ENCODE measurements at places on chromosomes 11 and 22.

DNA sequence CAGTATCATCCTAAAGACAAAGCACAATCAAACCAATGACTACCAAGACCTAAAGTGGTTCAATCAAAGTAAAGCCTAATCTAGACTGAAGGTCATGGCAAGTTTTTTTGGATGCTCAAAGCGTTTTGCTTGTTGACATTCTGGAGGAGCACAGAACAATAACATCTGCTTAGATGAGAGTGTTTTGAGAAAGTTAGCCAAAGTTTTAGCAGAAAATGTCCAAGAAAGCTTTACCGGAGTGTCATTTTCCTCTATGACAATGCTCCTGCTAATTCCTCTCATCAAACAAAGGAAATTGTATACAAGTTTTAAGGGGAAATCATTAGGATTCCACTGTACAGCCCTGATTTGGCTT is 256.9 kb upstream of the FAT3 start:
- DNase-seq: no peak

DNA sequence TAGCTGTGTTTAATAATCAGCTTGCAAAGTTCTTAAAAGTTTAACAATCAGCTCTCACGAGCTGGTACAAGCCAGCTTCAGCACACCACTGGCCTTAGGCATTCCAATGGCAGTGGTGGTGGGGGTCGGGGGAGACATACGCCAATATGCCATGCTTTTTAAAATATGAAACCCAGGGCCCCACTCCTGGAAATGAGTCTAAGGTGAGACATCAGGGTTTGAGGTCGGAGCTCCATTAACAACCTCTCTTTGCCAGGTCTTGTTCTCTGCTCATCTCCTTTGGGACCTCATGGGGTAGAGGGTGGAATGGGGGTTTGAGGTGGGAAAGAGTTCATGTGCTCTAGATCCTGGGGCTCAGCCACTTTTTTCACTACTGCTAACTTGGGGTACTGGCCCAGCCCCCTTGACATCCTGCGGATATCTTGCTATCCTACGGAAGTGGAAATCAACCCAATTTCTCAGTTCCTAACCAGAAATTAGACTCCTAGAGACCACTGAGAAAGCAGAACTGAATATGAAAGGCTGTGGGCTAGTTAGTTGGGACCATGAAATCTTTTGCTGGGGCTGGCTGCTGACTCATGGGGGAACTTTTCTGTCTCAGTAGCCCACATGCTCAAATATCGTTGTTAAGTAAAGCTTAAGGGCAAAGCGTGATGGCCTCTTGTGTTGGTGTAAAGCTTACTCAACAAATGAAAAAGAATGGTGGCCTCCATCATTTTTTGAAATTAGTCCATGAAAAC is 90.1 kb downstream of the PDHX start:
- DNase-seq: no peak

DNA sequence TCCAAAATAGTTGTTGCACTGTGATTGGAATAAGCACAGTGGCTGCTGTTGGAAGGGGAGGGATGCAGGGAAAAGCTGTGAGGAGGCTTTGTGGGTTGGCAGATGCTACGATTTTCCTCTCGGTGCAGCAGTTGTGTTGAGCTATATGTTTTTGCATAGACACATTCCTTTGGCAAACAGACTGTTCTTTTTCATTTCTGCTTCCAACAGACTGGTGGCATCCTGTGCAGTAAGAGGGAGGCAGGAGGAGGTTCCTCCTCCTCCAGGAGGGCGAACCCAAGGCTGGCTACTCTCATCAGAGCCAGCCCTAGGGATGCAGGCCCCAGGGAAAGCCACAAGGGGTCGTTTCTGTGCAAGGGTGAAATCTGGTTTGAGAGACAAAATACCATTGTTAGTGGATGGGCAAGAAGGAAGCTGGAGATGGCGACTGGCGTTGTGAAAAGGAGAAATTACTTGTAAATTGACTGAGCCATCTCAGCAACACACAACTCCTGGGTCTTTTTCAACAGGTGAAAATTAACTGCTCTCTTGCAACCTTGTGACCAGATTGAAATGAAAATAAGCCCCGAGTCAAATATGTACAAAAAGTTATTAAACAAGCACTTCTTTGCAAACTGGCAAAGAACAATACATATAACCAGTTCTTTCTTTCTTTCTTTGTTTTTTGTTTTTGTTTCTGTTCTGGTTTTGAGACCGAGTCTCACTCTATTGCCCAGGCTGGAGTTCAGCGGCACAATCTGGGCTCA is 26.5 kb upstream of the UBASH3B start:
- peak; percentile 76 for DNase-seq

DNA sequence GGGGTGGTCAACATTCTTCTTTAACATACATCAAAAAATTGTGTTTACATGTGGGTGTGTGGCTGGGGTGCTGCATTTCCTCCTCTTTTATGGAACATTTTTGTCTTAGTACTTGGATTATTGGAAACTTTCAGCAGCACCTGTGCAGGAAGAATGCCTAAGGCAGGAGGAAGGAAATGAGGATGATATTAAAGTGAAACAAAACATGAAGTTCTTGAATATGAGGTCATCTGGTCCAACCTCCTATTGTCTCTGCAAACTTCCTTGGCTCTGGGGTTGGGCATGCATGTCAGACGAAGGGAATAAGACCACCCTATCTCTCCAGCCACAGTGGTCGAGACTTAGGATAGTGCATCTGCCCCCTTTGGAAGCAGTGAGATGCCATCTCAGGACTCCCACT is 20.6 kb upstream of the OR9Q1 start:
- no peak for DNase-seq

DNA sequence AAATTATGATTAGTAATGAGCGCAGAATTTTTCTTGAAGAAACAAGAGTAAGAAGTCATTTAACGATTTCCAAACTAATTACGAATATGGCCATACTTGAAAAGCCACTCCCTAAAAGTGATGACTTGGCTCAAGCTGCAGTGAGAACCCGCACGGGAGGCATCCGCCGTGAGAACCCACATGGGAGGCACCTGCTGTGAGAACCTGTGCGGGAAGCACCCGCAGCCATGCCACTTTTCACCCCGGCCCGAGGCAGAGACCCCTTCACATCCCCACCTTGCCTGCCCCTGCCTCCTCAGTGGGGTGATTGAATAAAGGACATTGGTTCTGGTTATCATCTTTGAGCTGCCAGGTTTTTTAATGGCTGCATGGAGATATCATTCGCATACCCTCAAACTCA is 89.7 kb downstream of the BRD1 start:
- no peak for DNase-seq

DNA sequence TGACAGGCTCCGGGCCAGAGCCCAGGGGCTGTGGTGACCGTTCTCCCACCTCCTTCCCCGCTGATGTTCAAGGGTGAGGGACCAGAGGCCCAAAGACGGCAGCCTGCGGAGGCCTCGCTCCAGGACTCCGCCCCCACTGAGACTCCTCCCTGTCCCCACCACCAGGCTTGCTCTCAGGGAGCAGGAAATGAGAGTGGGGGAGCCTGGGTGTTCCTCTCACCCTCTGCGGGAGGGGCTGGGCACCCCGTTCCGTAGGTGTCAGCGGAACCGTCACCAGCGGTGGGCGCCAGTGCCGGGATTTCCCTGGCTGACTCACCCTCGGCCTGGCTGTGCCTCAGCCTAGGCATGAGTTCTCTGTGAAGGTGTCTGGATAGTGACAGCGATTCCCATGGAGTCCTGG is 15.7 kb downstream of the DAGLA start:
- peak; percentile 90 for DNase-seq

- DNase-seq: no peak
These were observed 53.6 kb downstream of the BCR start for GRCh38 chr22:23233752-23234408.

- DNase-seq: no peak
These were observed 138.5 kb upstream of the NCAM1 start for GRCh38 chr11:112822478-112823274.

DNA sequence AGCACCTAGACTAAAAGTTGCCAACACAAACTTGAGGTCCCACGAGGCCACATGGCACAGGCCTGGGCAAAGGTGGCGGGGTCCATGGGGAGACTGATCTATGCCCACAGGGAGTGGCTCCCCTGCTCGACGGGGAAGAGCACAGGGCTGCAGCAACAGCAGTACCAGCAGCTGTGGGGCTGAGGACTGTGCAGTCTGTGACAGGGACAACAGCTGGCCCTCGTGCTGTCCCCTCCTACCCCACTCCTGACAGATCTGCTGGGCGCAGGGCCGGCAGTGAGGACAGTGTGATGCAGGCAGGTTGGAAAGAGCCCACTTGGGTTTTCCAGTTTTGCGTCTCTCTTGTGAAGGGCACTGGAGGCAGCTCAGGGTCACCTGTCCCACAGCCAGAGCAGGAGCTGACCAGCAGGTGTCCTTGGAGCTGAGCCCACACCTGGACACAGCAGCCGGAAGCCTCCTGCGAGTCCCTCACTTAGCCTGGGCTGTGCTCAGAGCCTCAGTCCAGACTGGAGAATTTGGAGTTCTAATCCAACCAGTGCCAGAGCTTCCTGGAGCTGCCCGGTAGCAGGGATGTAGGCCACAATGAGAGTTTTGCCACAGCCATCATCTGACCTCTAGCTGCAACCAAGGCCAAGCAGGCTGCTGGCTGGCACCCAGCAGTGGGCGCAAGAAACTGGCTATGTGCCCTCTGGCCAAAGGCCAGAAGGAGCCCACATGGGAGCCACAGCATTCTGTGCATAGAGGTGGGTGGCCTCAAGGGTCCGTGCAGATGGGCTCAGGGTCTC is 3.6 kb upstream of the GAS2L1 start:
- DNase-seq: no peak

DNA sequence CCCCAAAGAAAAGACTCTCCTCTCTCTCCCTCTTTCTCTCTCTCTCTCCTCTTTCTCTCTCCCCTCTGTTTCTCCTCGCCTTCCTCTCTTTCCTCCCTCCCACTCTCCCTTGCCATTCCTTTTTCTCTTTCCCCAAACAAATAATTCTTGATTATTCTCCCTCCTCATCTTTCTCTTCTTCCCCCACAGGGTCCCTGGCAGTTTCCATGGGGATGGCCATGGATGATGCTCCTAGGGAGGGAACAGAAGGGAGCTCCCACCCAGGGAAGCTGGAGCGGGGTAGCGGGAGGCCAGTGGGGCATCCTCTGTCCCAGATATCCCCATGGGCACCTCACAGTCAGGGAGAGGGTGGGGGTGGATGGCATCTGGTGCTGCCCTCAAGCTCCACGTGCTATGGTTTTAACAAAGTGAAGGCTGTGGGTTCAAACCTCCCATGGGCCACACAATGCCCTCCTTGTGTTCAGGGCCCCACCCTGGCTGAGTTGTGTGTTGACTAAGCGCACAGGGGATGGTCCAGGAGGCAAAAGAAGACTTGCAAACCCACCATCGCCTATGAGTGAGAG is 266.4 kb downstream of the BUD13 start:
- DNase-seq: no peak

DNA sequence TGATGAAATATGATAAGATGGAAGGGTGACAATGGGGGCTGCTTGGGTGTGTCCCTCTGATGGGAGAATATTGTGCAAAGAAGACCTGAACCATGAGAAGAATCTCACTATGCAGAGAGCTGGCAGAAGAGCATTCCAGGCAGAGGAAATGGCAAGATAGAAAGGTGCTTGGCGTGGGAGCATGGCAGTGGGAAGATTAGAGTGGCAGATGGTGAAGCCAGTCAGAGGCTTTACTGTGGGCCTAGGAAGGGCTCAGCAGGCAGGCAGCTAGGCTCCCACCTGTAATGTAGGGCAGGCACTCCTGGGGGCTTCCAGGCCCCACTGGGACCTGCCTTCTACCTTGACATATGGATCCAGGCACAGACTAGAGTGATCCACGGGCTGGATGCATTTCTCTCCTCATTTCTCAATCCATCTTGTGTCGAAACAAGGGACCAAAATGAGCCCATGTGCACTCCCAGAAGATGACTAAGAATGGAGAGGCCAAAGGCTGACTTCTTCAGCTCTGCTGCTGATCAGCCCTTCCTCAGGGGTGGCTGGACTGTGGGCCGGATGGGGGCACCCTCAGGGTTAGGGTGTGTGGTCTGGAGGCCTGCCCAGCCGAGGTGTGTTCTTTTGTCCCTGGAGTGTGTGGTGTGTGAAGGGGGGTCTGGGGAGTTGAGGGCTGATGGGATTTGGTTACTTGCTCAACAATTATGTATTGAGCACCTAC is 88.3 kb downstream of the TSPAN18 start:
- DNase-seq: no peak

DNA sequence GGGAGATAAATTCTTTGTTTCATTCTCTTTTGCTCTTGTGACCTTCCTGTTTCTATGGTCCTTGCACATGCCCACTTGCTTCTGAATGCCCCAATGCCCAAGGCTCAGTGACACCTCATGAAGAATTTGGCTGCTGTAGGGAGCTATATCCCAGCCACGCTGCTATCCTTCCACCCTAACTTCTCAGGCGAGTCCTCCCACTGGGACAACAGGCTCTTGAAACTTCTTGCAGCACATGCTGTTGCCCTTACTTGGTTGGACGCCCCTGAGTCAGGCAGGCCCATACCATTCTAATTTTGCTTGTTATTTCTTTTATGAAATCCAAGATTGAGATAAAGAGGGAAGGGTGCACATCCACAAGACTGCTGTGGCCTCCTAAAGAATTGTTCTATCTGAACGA is 57.6 kb upstream of the BLID start:
- DNase-seq: no peak

GRCh38 chr11:34653031-34653430 is 32.1 kb downstream of the EHF start:
- no peak for DNase-seq

DNA sequence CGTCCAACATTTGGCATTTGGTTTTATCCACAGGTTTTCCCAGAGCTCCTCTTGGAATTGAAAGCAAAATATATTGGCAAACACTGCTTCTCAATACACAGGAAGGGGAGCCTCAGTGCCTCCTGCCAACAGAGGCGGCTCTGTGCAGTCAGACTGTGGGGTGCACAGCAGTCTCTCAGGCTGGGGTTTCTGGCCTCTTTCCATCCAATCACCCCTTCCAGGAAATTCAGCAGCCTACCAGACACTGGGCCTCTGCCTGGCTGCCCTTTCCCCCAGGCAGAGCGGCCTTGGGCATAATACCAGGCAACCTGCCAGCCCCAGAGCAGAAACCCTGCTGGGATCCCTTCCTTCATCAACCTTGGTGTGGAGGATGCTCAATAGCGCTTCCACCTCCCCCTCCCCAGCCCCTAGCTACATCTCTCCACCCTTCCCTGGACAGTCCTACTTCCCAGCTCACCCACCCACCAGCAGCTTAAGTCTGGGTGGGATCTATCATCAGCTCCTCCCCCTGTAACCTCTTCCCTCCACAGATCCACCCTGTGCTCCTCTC is 17.8 kb upstream of the RAPSN start:
- no peak for DNase-seq

GRCh38 chr11:119049081-119049480 is 7.9 kb downstream of the HYOU1 start:
- DNase-seq: no peak

DNA sequence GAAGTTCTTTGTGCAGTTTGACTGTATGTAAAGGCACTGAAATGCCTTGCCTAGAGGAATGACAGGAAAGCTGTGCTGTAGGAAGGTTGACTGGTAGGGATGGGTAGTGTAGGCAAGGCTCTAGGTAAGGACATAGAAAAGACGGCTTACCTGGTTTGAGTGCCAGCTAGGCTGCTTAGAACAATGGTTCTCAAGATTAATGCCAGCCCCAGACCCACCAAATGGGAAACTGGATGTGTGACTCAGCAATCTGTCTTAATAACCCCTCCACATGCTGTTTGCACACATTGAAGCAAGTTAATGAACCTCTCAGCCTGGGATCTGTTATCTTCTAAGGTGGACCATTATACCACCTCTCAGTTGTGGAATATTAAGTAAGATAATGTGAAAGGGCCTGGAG is 3.7 kb downstream of the RPS3 start:
- no peak for DNase-seq

GRCh38 chr11:72446929-72447769 is 12.8 kb upstream of the CLPB start:
- DNase-seq: no peak

- DNase-seq: no peak
These were observed 15.5 kb downstream of the APOL3 start for GRCh38 chr22:36144886-36145541.

GRCh38 chr11:99371257-99371656 is 350.5 kb downstream of the CNTN5 start:
- DNase-seq: no peak

All from CD8-positive, alpha-beta memory T cell (primary cell).